ENCODE measurements at places on chromosomes 4 and X.

DNA sequence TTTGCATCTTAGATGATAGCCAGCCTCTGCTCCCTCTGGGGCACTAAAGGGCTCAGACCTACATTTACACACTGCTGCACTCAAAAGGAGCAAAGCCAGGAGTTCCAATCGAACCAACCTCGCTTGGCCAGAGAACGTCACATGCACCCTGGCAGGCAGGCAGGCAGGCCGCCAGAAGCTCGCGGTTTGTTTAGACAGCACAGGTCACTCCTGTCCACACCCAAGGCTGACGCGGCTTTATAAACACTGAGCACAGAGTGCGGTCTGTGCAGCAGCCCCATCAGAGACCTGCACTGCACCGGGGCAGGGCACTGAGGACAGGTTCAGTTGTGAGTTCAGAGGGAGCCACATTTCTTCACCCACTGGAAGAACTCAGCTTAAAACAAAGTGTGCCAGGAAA, 143.9 kb downstream of the BCOR start:
- DNase-seq, result peak; percentile 90

GRCh38 chr4:114136069-114136468, 156.6 kb upstream of the ARSJ start:
- no peak for DNase-seq

GRCh38 chr4:159577241-159577640, 474.4 kb downstream of the RAPGEF2 start:
- no peak for DNase-seq

DNA sequence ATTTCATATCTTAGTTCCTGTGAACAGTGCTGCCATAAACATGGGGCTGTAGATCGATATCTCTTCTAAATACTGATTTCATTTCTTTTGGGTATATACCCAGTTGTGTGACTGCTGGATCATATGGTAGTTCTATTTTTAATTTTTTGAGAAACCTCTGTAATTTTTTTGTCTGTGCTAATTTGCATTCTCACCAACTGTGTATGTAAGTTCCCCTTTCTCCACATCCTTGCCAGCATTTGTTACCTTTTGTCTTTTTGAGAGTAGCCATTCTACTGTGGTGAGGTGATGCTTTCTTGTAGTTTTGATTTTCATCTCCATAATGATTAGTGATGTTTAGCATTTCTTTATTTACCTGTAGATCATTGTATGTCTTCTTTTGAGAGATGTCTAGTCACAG, 2086.5 kb upstream of the TENM3 start:
- DNase-seq, result no peak

- DNase-seq, result peak; percentile 54
Measured at GRCh38 chr4:161320377-161320776, 843.4 kb downstream of the FSTL5 start.

GRCh38 chrX:108359806-108360602, 78.2 kb downstream of the COL4A6 start:
- no peak for DNase-seq

DNA sequence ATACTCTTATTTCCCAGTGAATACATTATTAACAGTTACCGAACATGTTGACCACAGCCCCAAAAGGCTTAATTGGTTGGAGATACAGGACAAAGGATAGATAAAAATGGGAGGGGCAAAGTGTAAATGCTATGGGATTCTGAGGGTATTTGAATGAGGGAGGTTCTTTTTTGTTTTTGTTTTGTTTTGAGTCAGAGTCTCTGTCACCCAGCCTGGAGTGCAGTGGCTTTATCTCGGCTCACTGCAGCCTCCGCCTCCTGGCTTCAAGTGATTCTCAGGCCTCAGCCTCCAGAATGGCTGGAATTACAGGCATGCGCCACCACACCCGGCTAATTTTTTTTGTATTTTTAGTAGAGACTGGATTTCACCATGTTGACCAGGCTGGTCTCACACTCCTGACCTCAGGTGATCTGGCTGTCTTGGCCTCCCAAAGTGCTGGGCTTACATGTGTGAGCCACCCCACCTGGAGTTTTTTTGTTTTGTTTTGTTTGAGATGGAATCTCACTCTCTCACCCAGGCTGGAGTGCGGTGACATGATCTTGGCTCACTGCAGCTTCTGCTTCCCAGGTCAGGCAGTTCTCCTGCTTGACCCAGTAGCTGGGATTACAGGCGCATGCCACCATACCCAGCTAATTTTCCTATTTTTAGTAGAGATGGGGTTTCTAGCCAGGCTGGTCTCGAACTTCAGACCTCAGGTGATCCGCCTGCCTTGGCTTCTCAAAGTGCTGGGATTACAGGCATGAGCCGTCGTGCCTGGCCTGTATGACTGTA, 9.0 kb downstream of the UBE2K start:
- DNase-seq, result no peak

GRCh38 chr4:94363136-94363655, 20.6 kb upstream of the HPGDS start:
- DNase-seq, result no peak

DNA sequence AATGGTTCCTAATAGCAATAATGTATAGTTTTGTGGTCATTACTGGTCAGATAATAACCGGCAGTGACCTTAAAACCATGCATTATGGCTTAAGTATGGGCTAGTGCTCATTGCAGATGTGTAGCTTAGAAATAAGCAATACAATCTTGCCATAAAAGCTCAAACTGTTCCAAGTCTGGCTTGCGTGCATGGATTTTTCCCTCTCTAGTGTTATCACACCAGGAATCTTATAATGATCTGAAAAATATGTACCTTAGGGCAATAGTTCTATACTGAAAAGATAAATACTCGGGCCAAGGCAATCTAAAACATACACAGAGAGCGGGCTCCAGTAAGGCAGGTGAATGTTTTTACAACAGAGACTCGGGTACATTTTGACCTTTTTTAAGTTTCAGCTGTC, 157.8 kb downstream of the DHX15 start:
- no peak for DNase-seq

DNA sequence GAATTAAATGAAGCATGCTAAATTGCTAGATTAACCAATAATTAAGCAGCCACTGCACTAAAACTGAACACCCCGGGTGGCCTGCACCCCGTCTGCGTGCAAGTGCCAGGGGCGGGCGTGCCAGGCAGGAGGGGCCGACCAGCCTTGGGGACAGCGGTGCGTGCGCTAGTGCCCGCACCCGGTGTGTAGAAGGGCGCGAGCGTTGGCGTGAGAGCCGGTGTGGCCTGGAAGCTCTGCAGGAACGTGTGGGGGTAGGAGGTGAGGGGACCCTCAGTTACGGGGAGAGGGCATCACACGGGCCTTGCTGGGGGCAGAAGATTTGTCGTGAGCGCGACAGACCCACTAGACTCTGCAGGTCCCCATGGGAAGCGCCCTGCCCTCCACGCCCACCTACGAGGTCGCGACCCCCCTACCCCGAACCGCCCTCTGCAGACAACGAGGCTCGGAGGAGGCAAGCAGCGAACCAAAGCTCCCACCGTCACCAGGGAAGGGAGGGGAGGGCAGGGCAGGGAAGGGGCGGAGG, 105.8 kb downstream of the FAM53A start:
- no peak for DNase-seq

DNA sequence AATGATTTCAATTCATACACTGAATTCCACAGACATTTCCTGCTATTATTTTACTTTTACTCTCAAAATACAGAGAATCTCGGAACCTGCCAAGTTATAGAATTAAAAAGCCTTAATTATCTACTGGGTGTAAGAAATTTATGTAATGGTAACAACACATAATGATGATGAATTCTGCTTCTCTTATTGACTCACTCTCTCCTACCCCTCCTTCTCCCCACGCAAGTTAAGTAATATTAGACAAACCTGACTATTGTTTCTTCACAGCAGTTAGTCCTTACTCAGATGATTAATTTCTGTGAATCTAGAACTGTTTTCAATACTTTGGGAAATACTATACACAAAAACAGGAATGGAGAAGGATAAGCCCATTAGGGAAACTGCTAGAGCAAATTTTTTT, 762.0 kb downstream of the CCSER1 start:
- peak; percentile 43 for DNase-seq

- peak; percentile 38 for DNase-seq
Measured at GRCh38 chr4:186227221-186227620, at the start of gene KLKB1. Gene KLKB1 (plus strand): TSS chr4:186227507. CDS start chr4:186228196, 689 bp downstream.

DNA sequence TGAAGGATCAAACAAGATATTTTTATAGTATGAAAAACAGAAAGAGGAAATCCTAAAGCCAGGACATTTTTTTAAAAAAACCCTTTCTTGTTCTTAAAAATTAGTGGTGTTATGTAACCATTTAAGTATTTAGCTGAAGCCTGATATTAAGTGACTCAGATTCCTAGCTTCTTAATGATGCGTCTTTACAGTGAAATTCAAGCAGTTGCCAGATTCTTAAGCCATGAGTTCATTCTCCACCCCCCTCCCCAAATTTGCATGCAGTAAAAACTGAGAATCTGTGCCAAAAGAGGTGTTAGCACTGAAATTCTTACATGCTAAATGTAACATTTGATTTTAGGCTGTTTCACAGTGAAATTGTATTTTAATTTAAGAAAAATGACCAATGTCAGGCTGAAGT, 180.8 kb downstream of the RAPGEF2 start:
- DNase-seq, result peak; percentile 40

DNA sequence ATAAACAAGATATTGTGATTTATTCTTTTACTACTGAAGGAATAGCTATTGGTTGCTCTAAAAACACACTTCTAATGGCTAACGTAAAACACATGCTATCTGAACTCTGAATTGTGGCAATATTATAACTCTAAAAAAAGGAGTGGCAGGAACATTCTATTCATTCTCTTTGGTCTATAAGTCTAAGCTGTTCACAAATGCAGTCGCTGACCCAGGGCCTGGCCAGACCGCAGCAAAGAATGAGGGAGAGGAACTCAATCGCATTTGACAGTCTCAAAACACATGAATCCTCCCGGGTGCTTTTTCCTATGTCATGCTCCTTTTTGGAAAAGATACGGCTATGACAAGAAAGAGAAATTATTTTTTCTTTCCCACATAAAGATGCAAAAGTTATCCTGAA, 651.6 kb upstream of the PITX2 start:
- no peak for DNase-seq

- no peak for DNase-seq
Measured at GRCh38 chr4:6339818-6340445, 70.3 kb downstream of the WFS1 start.

GRCh38 chr4:153729895-153730294, 29.9 kb downstream of the RNF175 start:
- DNase-seq, result no peak

- no peak for DNase-seq
Measured at GRCh38 chr4:165388756-165389155, 9.9 kb downstream of the CPE start.

- DNase-seq, result no peak
Measured at GRCh38 chr4:156820931-156821330, 150.7 kb downstream of the PDGFC start.

All from MCF 10A (cell line).